Effector memory CD4-positive, alpha-beta T cell (primary cell): ENCODE measurements at places on chromosomes 6 and 20.

DNA sequence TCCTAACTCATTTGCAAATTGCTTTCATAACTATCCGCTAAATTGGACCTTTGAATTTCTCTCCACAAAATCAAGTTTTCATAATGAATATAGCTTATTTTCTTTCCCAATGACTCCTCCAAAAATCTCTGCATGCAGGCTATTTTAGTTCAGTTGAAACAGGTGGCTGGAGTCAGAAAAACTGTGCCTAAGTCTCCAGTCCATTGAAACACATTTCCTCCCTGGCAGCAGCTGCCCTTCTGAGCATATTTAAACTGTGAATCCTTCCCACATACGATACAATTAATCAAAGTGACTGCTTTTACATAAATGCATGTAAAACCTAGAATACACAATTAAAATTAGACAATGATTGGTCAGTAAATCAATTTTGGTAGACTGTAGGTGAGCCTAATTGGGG lies 344.6 kb upstream of the MARCKS start:
- DNase-seq = no peak

DNA sequence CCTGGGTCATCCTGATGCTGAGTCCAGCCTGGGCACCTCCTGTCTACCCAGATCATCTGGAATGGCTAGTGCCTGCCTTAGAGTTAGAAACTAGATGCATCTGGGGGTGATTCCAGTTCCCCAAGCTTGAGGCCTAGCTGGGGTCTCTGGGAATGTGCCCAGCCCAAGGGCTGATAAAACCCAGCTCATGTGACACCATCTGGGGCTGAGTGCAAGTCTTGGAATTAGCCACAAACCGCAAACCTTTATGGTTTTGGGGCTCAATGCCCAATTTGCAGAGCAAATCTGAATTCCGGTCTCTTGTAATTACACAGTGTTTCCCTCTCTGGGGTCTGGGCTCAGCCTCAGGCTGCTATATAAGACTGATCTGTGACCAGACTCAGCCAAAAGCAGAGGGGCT lies at the start of gene BPIFB4:
Gene BPIFB4 (plus strand): TSS at position 385 of the 400 bp plus-strand sequence. CDS start 1,884 bp downstream, outside the sequence.
- no peak for DNase-seq

DNA sequence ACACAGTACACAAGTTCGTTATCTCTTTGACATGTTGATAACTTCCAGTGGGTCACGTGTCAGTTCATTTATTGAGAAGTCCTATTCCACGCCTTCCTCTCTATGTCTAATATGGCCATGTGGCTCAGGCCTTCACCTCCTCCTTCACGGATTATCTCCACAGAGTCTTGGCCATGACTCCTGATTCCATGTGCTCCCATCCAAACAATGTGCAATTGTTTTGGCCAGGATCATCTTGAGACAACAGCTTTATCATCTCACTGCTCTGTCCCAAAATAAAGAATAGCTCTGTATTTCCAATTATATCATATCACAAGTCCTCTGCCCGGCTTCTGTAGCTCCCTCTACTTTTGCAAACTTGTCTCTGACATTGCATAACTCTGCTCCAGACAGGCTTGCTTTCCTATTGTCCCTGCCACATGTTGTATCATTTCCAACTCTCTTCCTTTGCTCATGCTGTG lies 11.1 kb upstream of the TXNDC5 start:
- DNase-seq = no peak

- DNase-seq = no peak
Observed at GRCh38 chr6:25862199-25862598, 11.8 kb downstream of the SLC17A3 start.

- DNase-seq = no peak
Observed at GRCh38 chr20:944774-945410, 28.8 kb upstream of the ANGPT4 start.

DNA sequence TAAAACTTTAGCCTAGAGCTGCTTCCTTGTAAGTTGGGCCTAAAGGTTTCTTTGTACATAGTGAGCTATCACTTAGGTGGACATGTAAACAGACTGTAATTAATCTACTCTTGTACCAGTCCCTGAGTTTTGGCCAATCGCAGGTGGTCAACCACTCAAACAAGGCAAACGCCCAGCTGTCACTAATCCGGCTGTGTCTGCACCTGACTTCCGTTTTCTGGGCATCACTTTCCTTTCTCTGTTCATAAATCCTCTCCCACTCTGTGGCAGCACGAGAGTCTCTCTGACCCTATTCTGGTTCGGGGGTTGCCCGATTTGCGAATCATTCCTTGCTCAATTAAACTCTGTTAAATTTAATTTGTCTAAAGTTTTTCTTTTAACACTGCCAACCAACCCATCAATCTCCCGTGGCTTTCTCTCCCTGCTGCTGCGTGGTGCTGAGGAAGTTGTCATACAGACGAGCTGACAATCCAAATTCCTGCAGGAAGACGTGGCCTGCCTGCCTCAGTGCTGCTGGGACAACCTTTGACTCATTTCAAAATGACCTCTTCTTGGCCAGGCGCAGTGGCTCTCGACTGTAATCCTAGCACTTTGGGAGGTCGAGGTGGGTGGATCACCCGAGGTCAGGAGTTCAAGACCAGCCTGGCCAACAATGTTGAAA lies 206.3 kb downstream of the QKI start:
- DNase-seq = no peak

DNA sequence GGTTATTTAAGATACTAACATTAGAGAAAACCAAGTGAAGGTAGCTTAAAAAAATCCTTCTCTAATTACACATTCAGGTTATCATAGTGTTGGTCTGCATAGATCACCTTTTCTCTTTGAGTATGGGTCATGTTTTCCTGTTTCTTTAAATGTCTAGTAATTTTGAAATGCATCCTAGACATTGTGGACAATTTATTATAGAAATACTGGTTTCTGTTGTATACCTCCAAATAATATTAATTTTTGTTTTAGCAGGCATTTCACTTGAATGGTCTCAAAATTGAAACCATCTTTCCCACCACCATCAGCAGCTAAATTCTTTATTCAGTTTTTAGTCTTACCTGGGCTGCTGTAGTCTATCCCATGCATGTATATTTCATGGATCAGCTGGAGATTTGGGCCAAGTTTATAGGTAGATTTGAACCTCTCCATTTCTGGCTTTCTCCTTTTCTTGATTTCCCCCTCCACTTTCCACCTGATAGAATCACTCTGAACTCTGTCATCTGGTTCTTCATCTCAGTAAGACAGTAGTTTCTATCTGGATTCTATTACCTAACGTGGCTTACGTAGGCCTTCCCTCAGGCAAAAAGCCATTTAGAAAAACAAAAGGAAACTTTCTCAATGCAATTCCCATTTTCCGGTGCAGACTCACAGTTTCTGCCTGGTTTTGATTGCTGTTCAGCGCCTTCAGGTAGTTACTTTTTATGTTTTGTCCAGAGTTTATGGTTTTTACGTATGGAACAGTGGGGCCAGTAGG lies 52.3 kb downstream of the ZFAND3 start:
- DNase-seq = no peak

DNA sequence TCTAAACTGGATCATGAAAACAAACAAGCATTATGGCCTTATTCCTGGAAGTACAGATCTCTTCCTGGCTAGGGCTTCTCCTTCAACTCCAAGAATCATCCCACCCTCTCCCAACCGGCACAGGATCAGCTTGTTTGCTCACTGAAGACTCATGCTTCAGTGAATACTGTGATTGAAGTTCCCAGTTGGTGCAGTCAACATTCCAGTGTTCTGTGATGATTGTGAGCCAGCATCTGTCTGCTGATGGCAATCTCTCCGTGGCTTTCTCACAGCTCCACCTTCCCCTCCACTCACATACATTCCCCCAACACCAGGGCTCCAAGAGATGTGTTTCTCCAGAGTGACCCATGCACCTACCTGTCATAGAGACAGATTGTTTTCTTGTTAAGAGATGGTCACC lies 421.3 kb upstream of the BTBD3 start:
- DNase-seq = no peak

DNA sequence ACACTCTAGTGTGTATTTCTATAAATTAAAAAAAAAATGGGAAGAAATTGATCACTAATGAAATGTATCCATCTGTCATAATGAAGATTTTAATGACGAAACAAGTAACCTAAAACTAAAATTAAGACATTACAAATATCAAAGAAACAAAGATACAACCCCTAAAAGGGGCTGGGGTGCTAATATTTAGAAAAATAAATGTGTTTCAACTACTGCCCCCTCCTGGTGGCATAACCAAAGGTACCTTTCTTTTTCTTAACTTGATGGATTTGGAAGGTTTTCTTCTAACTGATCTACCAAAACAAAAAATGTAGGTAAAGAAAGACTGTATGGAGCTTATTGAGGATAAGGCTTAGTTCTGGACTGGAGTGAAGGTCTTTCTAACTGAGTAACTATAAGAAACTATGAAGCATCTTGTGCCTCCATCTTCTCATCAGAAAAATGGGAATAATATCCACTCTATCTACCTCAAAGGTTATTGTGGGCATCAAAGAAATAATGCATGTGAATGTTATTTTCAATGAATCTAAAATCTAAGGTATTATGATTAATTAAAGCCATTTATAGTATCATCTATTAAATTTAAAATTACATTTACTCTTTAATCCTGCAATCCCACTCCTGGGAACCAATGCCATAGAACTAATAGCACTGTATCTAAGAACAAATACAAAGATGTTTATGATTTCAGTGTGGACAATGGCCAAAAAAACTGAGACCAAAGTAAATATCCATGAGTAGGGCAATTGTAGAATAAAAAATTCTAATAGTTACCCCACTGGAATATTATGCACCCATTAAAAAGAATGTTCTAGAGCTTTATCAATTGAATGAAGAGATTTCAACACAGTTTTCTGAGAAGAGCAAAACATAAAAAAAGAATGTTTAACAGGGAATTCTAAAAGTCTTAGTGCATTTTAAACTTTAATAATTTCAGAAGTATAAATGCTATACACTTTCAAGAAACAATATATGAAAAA lies 117.2 kb downstream of the BACH2 start:
- no peak for DNase-seq

GRCh38 chr6:22829070-22829469 lies 259.7 kb downstream of the HDGFL1 start:
- DNase-seq = no peak

DNA sequence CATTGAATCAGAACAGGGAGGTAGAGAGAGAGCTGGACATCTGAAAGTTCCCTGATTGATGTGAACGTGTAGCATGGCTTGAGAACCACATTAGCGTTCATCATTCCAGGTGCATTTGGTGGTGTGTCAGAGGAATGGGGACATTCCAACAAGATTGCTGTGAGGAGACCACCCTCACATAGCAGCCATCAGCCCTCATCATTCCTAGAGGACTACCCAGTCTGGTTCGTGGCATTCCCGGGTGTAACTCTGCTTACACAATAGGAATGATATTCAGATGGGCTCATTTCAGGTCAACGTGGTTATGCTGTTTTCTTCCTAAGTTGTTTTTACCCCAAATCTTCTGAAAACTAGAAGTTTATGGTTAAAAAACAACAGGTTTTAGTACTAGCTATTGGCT lies 62.2 kb upstream of the KLHL31 start:
- no peak for DNase-seq

DNA sequence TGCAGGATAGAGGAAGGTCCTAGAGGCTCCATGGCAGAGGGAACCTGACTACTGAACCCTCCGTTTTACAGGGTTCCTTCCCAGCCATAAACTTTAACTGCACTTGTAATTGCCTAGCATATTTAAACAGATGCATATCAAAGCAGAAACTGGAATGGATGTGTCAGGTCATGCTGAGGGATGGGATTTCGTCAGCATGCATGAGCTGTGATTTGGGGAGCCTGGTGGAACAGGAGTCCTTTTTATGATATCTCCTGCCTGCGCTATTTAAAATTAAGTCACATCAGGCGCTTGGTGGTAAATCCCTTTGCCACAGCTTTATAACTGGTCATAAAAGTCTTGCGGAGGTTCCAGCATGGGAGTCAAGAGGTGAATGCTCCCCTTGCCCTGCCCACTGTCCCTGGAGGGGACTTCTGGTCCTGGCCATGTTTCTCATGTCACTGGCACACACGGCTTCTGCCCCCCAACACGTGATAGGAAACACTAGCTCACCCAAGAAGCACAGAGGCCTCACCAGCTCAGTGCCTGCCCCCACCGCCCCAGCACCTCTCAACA lies 26.0 kb upstream of the PCMTD2 start:
- DNase-seq = no peak
